ENCODE measurements at places on chromosomes 5 and 9. TPM values are rescaled to one million over a fixed set of nuclear protein-coding genes. Genes with fewer than 3 reads are reported as not detected.

- DNase-seq, result no peak
Measured at GRCh38 chr9:13429301-13430190, 150.1 kb upstream of the MPDZ start.

DNA sequence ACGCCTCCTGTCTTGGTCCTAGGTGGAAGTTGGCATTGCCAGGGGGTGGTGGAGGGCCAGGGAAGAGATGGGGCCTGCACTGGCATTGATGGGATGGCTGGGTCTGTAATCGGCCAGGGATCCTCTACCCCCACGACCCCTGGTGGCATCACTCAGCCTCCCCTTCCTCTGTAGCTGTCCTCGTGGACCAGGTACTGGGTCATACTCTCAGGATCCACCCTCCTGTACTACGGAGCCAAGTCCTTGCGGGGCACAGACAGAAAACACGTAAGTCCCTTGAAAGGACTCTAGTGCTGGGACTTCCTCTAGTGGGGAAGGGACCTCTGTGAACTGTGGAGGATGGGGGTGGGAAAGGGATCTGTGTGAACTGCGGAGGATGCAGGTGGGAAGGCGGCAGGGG, 52.1 kb upstream of the GARNL3 start:
- no peak for DNase-seq

DNA sequence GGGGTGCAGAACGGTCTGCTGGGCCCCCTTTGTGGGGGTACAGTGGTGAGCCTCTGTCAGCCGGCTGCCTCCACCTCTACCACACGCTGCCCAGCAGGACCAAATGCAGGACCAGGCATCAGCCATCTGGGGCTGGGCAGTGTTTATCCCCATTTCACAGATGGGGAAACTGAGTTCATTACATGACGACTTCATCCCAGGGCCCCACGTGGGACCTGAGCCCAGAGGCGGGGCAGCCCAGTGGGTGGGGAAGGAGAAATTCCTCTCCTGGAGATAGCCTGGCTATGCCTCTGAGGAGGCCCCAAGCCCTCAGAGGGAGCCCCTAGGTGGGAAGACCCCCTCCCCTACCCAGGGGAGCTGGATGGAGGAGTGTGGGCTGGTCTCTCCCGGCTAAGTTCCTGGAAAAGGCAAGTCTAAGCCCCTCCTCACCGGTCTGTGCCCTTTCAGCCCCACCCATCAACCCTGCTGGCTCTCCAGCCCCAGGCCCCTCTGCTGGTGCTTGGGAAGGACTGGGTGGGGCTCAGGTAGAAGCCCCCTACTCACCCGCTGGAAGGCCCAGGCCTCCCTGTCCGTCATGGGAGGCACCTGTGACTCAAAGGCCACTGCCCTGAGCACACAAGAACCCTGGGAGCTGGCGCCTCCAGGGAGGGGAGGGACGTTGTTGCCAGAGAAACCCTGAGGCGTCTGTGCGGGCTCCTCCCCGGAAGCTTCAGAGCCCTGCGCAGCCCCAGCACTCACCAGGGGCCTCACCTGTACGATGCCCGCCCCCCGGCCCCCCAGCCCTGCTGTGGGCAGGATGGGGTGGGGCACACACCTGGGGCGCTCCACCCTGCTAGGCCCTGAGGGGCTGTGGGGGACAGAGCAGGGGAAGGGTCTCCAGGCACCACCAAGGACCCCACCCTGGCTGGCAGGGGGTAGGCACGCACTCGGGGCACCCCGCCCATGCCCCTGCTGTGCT, 7.4 kb upstream of the CCDC187 start:
- DNase-seq, result no peak

- no peak for DNase-seq
Measured at GRCh38 chr5:14227513-14227912, 84.4 kb downstream of the TRIO start.

DNA sequence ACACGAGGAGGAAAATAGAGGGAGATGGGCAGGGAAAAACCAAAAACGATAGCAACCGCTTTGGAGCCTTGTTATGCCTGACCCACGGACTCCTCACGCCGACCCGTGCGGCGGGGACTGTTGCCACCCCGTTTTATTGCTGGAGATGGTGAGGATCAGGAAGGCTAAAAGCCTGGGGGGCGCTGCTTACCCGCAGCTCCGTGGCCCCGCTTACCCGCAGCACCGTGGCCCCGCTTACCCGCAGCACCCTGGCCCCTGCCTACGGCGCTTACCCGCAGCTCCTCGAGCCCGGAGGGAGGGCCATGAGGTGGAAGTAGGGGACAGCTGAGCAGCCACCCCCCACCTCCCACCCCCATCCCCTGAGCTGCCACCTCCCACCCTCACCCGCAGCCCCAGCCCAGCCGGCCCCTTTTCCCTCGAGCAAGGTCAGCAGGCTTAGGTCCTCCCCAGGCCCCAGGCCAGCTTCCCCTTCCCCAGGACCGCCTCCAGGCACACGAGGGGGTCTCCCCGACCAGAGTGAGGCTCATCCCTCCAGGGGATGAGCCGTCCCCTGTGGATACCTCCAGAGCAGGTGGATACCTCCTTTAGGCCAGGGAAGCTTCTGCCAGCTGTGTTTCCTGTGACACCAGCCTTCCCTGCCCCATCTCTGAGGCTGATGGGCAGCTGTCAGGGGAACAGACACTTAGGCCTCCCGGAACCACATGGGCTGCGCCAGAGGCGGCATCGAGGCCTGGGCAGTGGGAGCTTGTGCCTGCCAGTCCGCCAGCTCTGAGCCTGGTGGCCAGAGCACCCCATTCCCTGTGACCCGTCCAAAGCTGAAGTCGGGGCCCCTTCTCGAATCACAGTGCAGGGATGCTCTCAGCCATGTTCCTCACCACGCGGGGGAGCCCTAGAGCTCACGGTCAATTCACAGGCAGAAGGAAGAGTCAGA, 92.3 kb downstream of the LMX1B start:
- DNase-seq, result no peak

- DNase-seq, result no peak
Measured at GRCh38 chr5:162664846-162665245, 597.3 kb downstream of the GABRG2 start.

DNA sequence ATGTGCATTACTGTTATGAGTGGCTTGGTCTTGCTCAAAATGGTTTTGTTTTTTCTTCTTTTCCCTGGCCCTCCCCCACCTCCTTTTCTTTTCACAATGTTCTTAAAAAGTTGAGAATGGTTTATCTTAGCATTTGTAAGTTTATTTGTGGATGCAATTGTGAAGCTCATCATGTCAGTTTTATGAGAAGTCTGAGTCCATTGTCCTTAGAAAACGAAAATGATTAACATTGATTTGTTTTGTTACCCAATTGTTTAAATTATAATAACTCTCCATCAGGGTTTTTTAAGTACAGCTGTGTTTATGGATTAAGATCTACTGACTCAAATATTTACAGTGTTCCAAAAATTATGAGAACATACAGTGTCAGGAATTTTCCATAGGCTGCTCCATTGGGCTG, 511.3 kb upstream of the PAPPA start:
- DNase-seq, result no peak

DNA sequence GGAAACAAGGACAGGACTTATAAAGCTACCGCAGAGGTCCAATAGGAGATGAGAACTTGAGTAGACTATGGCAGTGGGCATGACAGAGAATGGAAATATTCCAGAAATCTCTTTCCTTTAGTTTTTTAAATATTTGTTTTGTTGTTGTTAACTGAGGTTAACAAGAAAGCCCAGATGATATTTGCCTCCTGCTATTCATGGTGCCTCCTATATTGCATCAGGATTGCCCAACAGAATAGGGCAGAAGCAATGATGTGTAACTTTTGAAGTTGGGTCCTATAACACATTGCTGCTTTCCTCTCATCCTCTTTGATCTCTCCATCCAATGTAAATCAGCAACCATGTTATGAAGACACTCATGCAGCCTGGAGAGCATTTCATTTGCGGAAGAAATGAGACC, 42.8 kb downstream of the PDE4D start:
- no peak for DNase-seq

DNA sequence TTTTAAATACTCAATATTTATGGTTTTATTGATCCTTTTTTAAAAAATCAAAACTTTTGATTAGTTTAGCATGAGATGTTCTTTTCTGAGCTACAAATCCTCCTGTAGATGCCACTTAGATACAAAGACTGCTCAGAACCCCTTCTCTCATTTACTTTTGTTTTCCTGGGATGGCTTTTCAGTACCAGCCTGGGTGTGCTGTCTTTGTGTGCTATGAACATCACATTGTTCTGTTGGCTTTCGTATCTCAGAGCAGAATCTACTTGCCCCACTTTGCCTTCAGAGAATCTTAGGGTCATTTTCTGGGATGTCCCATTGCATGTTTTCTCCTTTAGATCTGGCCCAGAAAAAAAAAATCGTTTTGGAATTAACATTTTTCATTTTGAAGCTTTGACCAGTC, 85.9 kb downstream of the RASGRF2 start:
- DNase-seq, result no peak

GRCh38 chr9:127567035-127567729, 44.9 kb upstream of the STXBP1 start:
- DNase-seq, result no peak

GRCh38 chr9:87742813-87743428, 17.0 kb downstream of the CTSL start:
- DNase-seq, result no peak

DNA sequence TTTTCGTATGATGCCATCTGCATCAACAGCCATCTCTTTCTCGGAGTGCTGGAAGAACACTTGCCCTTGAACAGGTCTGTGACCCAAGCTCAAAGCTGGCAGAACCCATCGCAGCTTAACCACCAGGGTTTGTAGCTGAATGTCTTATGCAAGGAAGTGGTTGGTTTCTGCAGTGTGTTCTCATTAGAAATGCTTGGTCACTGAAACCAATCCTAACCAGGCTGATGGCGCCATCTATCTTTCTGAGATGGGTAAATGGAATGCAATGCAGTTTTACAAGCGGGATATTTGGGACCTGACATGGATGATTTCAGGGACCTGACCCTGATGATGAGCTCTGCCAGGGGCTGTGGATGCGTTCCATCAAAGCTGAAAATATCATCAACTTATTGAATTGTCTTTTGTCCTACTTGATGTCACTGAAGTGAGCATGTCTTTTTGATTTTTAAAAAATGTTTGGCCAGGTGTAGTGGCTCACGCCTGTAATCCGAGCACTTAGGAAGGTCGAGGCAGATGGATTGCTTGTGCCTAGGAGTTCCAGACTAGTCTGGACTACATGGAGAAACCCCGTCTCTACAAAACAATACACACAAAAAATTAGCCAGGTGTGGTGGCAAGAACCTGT, 28.7 kb downstream of the DMRT3 start:
- DNase-seq, result peak; percentile 21

- DNase-seq, result no peak
Measured at GRCh38 chr5:81353189-81353588, 40.7 kb downstream of the ACOT12 start.

GRCh38 chr5:78458843-78459242, 98.4 kb downstream of the SCAMP1 start:
- DNase-seq, result no peak

- no peak for DNase-seq
Measured at GRCh38 chr9:38363589-38363925, 28.9 kb upstream of the ALDH1B1 start.

DNA sequence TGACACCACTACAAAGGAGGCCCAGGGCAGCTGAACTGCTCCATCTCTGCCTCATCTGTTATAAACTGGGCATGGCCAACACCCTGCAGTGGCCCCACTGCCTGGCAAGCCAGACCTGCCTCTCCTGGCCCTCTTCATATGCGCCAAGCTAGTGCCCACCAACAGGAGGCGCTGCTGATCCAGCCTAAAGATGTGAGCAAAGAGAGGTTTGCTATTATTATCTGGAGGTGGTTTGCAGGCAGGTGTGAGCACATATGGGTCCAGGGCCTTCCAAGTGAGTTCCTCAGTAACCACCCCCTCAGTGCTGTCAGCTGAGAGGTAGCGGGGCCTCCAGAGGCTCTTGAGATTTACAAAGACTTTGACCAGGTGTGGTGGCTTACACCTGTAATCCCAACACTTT, 232.2 kb downstream of the SYK start:
- no peak for DNase-seq

DNA sequence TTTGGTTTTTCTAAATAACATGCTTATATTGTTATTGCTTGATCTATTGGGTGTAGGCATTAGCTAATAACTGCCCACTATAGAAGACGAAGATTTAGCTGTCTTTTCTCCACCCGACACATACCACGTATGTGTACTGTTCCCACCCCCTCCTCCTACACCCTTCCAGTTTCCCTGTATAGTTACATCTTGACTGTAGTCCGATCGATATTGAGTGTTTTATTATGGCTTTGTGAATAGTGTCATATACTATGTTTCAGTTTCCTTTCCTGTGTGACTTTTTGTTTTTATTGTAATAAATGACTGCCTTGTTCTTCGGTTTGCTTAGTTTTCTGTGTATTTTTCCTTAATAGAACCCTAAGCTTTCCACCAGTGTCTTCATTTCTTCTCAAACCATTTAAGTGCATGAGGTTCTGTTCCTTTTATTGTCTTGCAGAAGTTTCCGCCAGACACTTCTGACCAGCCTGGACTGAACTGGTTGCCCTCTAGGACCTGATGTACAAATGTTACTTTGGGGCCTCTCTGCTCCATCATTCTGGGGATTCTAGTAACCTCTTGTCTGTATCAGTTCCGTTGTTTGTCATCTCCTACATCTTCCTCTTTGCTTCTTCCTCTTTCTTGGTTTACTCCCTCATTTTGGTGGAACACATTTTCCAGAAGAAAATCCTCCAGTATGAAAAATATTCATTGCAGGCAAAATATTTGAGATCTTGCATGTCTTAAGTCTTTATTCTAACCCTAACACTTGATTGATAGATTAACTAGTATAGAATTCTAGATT, 61.8 kb downstream of the PRKACG start:
- no peak for DNase-seq

Gene NR4A3
- total RNA-seq, result 3.6 TPM

Gene PFN3
- total RNA-seq, result not detected

Gene MRPL22
- total RNA-seq, result 41.7 TPM

Gene ANKRD34B
- total RNA-seq, result 0.20 TPM

Gene HAPLN1
- 45.0 TPM for total RNA-seq

Gene LRRC8A
- 104 TPM for total RNA-seq
